Activated T-helper 1 cell treated with anti-CD3 and anti-CD28 coated beads, Interleukin-12 subunit alpha, Interleukin-12 subunit beta, Interleukin-2, Interleukin-4 antibody, amounts not matched to agents 30 ng/mL and 10 ng/mL and 1 ng/mL, durations not matched to agents 14 hours and 24 hours and 36 hours (primary cell): ENCODE measurements at places on chromosomes 2 and 18. TPM values are rescaled to one million over a fixed set of nuclear protein-coding genes. Genes with fewer than 3 reads are reported as not detected.

DNA sequence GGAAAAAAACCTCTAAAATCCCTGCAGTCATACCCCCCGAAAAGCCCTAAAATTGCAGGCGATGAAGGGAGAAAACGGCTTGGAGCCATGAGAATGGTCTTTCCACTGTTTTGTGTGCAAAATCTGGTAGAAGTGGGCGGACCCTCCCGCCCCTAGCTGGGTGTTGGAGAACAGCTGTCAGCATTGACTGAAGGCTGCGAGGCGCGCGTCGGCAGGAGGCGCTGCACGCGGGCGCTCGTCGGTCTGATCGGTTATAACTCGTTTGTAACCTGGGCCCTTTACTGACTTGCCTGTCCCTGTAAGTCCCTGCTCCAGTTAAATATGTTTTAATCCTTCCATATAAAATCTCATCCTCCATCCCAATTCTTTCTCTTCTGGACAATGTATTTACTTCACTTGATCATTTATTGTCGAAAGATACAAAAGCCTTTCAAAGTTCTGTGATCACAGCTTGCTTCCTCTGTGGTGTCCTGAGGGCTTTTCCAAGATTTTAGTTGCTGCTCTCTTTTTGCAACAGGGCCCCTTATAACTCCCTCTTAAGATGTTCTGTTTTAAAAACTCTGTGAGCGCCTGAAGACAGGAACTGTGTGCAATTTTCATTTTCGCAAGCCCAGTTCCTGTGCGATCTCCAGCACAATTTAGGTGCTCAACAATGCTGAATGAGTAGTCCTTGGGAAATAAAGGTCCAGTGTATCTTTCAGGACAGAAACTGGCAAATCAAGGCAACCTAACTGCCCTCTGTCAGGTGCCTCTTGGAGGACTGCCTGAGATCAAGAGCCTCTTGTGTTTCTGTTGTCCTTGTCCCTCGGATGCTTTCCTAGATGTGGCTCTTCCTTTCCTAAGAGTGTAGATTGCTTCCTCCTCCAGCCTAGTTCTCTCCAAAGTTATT lies 918 bp upstream of the HNRNPLL start:
- H3K36me3 ChIP-seq, result peaks cover 14% of the 10 kb centered on the region
- H3K27ac ChIP-seq, result peak overlapping the region; percentile 92
- no peaks in the 10 kb centered on the region for H3K27me3 ChIP-seq
- H3K4me1 ChIP-seq, result peaks cover 48% of the 10 kb centered on the region

DNA sequence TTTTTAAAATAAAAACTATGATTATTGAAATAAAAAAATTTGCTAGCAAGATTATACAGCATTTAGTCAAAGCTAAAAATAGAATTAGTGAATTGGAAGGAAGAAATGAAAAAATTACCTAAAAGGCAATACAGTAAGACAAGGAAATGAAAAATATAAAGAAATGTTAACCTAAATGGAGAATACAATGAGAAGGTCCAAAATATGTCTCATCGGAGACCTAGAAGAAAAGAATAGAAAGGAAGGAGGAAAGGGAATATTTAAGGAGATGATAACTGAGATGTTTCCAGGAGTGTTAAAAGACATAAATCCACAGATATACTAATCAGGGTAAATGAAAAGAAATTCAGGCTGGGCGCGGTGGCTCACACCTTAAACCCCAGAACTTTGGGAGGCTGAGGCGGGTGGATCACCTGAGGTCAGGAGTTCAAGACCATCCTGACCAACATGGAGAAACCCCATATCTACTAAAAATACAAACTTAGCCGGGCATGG lies 78.9 kb downstream of the AFF3 start:
- H3K27me3 ChIP-seq, result peaks cover 6% of the 10 kb centered on the region
- peaks cover 25% of the 10 kb centered on the region for H3K4me1 ChIP-seq
- peaks cover 2% of the 10 kb centered on the region for H3K36me3 ChIP-seq
- no peak overlapping the region for H3K27ac ChIP-seq

DNA sequence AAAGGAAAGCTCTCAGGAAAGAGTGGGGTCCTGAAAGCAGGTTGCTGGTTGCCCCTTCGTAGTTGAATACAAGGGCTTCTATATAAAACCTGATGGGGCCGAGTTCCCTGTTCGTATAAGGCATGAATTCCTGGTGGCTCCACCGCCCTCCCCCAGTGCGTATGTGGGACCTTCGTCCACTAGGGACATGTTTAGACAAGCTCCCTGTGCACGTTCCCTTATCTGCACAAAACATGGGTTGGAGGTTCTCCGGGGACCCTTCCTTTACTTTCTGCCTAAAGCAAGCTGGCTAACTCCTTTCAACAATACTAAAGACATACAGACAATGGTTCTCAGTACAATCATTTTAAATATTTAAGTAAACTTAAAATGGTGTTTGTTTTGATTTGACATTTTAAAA lies 8.0 kb downstream of the CLUL1 start:
- no peaks in the 10 kb centered on the region for H3K36me3 ChIP-seq
- no peak for DNase-seq
- H3K4me1 ChIP-seq, result no peaks in the 10 kb centered on the region
- H3K4me3 ChIP-seq, result no peak overlapping the region
- no peak overlapping the region for H3K27ac ChIP-seq

DNA sequence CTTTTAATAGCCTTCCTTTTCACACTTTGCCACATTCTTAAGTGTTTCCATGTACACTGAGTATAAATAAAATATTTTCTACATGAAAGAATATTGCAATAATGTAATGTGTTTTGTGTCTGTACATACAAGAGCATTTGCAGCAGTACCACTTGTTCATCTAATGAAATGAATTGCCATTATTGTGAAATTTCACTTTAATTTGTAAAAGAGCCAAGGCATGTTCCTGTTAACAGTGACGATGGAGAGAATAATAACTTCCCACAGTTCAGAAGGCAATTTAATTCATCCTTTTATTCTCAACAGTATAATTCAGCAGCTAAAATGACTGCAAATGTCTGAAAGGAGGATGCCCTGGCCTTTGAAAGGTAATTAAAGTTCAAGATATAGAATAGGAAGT lies 853.9 kb downstream of the LRRTM4 start:
- no peaks in the 10 kb centered on the region for H3K4me1 ChIP-seq
- no peak overlapping the region for H3K27ac ChIP-seq
- no peak overlapping the region for H3K4me3 ChIP-seq

GRCh38 chr2:172510088-172510487 lies 45.8 kb upstream of the PDK1 start:
- peaks cover 32% of the 10 kb centered on the region for H3K36me3 ChIP-seq
- H3K4me3 ChIP-seq, result peak overlapping the region; percentile 29

DNA sequence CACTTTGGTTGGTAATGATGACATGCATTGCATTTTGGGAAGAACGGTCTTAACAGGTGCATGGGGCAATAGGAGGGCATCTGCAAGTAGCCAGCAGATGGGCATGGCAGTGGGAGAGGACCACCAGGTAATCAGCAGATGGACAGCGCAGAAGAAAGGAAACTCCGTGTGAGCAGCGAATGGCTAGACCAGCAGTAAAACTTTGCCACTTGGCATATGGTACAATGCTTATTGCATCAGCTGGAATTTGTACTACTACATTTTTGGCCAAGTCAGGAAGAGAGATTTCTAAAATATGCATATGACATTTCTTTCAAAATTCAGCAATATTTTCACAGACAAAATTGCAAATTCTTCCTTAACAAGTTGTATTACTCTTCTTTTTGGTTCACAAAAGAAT lies 768.5 kb downstream of the LRP1B start:
- H3K36me3 ChIP-seq, result no peaks in the 10 kb centered on the region
- H3K4me1 ChIP-seq, result no peaks in the 10 kb centered on the region
- no peak for DNase-seq
- H3K4me3 ChIP-seq, result no peak overlapping the region

DNA sequence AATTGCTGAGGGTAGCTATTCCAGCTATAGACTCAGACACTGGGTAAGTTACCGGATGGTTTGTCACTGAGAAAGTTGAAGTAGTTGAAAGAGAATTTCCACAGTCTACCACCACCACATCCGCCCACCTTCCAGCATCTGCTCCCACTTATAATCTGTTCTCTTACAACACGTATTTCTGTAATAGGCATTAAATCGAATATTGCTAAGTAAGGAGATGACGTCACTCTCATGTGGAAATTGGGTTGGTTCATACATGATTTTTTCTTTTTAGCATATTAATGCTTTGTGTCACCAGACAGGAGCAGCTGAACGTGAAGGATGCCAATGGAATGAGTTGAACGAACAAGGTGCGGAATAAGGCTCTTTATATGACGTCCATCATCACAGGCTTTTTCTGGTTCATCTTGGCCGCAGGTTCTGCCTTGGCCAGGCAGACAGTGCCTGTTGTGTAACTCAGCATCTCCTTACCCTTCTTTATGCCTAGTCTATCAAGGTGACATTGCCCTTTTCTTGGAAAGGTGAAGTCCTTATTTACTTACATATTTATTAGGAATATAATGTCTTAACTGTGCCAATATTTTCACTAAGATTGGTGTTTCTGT lies 45.9 kb downstream of the THUMPD2 start:
- peaks cover 15% of the 10 kb centered on the region for H3K4me1 ChIP-seq
- H3K27me3 ChIP-seq, result no peaks in the 10 kb centered on the region
- H3K36me3 ChIP-seq, result peaks cover 31% of the 10 kb centered on the region
- no peak overlapping the region for H3K27ac ChIP-seq
- no peak for DNase-seq

GRCh38 chr2:45941531-45942236 lies 290.2 kb downstream of the PRKCE start:
- H3K4me3 ChIP-seq, result no peak overlapping the region
- H3K27ac ChIP-seq, result no peak overlapping the region
- no peaks in the 10 kb centered on the region for H3K4me1 ChIP-seq
- DNase-seq, result no peak
- no peaks in the 10 kb centered on the region for H3K27me3 ChIP-seq

- peaks cover 45% of the 10 kb centered on the region for H3K4me1 ChIP-seq
- no peaks in the 10 kb centered on the region for H3K27me3 ChIP-seq
- peaks cover 53% of the 10 kb centered on the region for H3K36me3 ChIP-seq
These were observed 101.8 kb downstream of the XRCC5 start for GRCh38 chr2:216210701-216211540.

DNA sequence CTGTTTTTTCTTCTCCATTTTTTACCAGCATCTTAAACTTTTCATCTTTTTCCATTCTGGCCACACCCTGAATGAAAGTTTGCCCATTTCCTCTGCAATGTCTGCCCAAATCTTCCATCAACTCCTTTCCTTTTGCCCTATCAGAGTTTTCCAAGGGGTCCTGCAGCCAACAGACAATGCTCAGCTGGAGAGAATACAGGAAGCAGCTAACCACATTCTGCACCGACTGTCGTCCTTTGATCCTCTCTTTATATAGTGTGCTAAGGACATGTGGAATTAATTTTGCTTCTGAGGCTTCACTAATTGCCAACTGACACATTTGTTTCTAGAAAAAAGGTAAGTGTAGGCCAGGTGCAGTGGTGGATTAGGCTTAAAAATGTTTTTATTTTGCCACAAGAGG lies 50.5 kb upstream of the DLX2 start:
- DNase-seq, result no peak
- H3K4me3 ChIP-seq, result no peak overlapping the region
- H3K27ac ChIP-seq, result no peak overlapping the region
- no peaks in the 10 kb centered on the region for H3K36me3 ChIP-seq

DNA sequence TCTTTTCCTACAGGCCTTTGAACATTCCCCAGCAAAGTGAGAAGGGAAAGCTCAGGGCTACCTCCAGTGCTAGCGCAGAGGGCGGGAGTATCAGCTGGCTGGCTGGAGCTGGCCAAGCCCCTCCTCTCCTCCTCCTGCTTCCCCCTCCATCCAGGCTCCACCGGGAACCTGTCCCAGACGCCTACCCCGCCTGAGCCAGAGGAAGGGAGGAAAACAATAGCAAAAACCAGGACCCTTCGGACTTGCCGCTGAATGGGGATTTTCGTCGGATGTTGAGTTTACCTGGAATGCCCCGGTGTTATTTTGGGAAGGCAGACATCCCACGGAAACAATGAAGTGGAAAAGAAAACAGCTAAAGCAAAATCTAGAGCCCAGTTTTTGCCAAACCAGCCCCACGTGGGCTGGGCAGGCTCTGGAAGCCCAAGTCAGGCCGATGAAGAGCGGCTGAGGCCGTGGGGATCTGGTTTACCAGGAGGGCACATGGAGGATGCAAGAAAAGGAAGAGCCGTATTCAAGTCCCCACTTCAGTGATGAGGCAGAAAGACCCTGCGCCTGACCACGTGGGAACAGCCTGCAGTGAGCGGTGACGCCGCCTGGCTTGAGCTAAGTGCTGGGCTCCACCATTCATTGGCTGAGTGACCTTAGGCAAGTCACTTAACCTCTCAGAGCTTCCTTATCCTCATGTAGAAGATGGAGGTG lies 100.4 kb upstream of the LCLAT1 start:
- peaks cover 16% of the 10 kb centered on the region for H3K36me3 ChIP-seq
- H3K27ac ChIP-seq, result no peak overlapping the region
- no peak for DNase-seq
- no peaks in the 10 kb centered on the region for H3K27me3 ChIP-seq

The DPYSL5 gene
- total RNA-seq, result 0.23 TPM in 1 of 2 replicates, not detected in the other

The EMILIN1 gene
- 1.1 and 1.5 TPM in 2 replicates for total RNA-seq

The LYPD6B gene
- total RNA-seq, result not detected in 2 replicates

The SPP2 gene
- not detected in 2 replicates for total RNA-seq

The SLC5A7 gene
- not detected in 2 replicates for total RNA-seq

The MIB1 gene
- total RNA-seq, result 29.8 and 31.7 TPM in 2 replicates

The DAPL1 gene
- total RNA-seq, result not detected in 2 replicates

The DUSP2 gene
- total RNA-seq, result 494 and 500 TPM in 2 replicates

The RAB27B gene
- 0.10 and 0.21 TPM in 2 replicates for total RNA-seq
